ENCODE measurements at places on chromosomes 11 and 22. TPM values are rescaled to one million over a fixed set of nuclear protein-coding genes. Genes with fewer than 3 reads are reported as not detected.

SCGB1A1 gene
- 0.35 TPM for polyA plus RNA-seq

CALCA gene
- 2.2 TPM for polyA plus RNA-seq

TESMIN gene
- polyA plus RNA-seq, result 0.70 TPM

DEPDC7 gene
- 0.42 TPM for polyA plus RNA-seq

FJX1 gene
- polyA plus RNA-seq, result 3.2 TPM

BACE1-AS gene
- polyA plus RNA-seq, result 3.9 TPM

- peak; percentile 25 for DNase-seq
- H3K27me3 ChIP-seq, result no peaks in the 10 kb centered on the region
- no peaks in the 10 kb centered on the region for H3K4me1 ChIP-seq
- no peaks in the 10 kb centered on the region for H3K36me3 ChIP-seq
- no peak overlapping the region for H3K27ac ChIP-seq
- H3K4me3 ChIP-seq, result no peak overlapping the region
Observed at GRCh38 chr22:44423556-44424358, 74.3 kb downstream of the RTL6 start.

GRCh38 chr11:38582756-38583155 lies 1984.7 kb upstream of the RAG2 start:
- H3K4me3 ChIP-seq, result no peak overlapping the region
- H3K4me1 ChIP-seq, result no peaks in the 10 kb centered on the region
- no peaks in the 10 kb centered on the region for H3K36me3 ChIP-seq
- H3K27ac ChIP-seq, result no peak overlapping the region
- no peak for DNase-seq

DNA sequence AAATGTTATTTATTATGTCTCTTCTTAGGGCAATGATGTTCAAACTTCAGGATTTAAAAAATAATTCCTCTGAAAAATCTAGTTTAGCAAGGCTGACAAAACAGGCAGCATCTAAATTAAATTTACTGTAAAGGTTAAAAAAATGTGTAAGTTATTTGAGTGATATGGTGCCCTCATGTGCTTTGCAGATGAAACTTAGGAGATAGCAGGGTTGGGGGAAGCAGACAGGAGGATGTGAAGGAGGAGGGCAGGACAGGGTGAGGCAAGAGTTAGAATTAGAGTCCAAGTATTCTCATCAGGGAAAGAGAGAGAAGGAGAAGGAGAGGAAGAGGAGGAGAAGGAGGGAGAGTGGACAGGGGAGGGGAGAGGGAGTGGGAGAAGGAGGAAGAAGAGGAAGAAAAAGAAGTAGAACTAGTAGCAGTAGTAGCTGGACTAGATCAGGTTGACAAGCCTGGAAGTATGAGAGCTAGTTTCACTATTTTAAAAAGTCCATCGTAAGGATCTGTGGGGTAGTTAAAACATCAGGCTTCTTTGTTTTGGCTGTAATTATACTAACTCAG lies 141.2 kb upstream of the SESN3 start:
- H3K27me3 ChIP-seq, result no peaks in the 10 kb centered on the region
- H3K36me3 ChIP-seq, result no peaks in the 10 kb centered on the region
- H3K4me1 ChIP-seq, result no peaks in the 10 kb centered on the region
- DNase-seq, result no peak

DNA sequence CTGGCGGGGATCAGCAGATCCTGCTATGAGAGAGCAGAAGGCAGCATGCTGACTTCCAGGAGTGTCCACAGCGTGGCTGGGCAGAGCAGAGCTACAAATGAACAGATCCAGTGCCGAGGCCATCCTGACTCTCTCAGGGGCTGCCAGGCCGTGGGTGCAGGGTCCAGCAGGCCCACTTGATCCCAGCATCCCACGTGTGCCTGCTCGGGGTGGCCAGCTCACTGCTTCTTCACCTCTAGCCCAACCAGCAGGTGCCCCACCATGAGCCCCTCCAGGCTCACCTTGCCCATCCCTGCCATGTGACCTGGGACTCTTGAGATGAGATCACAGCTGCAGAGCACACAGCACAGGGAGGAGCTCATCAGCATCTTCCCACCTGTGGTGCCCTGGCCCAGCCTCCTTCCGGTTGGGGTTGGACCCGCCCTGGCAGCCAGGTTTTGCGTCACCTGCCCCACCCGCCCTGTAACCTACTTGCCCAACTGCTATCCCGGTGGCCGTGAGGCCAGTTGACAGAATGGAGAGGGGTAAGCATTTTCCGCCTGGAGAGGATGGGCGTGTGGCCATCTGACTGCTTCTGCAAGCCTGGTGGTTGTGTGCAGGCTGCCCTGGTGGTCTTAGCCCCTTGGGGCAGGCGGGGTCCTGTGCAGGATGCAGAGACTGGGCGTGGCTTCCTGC lies 11.0 kb downstream of the TANGO2 start:
- no peak overlapping the region for H3K4me3 ChIP-seq
- no peak for DNase-seq
- H3K27me3 ChIP-seq, result no peaks in the 10 kb centered on the region
- peak overlapping the region; percentile 80 for H3K27ac ChIP-seq

GRCh38 chr11:23021287-23021863 lies 161.1 kb upstream of the CCDC179 start:
- H3K4me1 ChIP-seq, result no peaks in the 10 kb centered on the region
- H3K27me3 ChIP-seq, result no peaks in the 10 kb centered on the region
- H3K27ac ChIP-seq, result no peak overlapping the region

- no peak overlapping the region for H3K4me3 ChIP-seq
- H3K27ac ChIP-seq, result no peak overlapping the region
- H3K4me1 ChIP-seq, result no peaks in the 10 kb centered on the region
- no peaks in the 10 kb centered on the region for H3K36me3 ChIP-seq
- no peak for DNase-seq
Observed at GRCh38 chr11:115643549-115644270, 139.5 kb upstream of the CADM1 start.

DNA sequence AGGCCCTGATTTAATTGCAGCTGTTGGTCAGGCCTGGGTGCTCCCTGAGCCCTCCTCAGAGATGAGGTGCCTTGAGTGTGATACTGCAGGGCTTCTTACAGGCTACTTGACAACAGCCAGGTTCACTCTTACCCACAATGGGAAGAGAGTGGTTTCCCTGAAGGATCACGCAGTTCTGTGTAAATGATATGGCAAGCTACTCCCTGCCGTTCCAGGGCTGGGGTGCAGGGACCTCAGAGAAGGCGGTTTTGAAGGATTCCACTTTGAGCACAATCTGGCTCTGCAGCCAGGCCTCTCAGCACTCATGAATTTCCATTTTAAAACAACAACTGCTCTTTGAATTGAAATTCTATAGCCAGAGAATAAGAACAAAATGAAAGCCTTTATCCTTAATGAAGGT lies 92.9 kb downstream of the SLC17A6 start:
- peaks cover 10% of the 10 kb centered on the region for H3K27me3 ChIP-seq
- no peak overlapping the region for H3K27ac ChIP-seq
- H3K4me1 ChIP-seq, result no peaks in the 10 kb centered on the region
- H3K4me3 ChIP-seq, result no peak overlapping the region

DNA sequence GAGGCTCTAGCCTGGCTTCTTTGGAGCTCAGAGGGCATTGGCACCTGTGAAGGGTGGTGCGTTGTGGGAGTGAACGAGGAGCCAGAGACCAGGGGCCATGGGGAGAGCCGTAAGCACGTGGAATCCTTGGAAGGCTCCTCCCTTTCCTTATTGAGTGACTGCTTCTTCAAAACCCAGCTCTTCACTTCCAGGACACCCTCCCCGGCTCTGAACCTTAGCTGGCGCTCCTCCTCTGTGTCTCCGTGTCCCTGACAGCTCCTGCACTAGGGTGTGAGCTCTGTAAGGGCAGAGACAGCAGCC lies 26.3 kb downstream of the POLR3H start:
- H3K36me3 ChIP-seq, result peaks cover 70% of the 10 kb centered on the region
- peaks cover 2% of the 10 kb centered on the region for H3K4me1 ChIP-seq
- peak overlapping the region; percentile 66 for H3K27ac ChIP-seq
- no peak for DNase-seq
- no peak overlapping the region for H3K4me3 ChIP-seq
- no peaks in the 10 kb centered on the region for H3K27me3 ChIP-seq

DNA sequence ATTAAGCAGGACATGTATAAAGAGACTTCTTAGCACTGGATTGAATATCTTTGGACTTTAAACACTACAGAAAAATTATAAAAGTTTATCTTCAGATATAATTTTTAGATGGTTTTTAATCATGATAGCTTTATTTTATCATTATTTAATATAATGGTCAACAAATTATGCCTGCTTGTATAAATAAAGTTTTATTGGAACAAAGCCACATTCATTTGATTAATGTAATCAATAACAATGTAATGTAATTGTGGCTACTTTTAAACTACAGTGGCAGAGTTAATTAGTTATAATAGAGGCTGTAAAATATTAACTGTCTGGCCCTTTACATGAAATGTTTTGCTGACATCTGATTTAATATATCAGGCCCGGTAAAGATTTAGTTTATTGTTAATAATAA lies 70.0 kb downstream of the STIM1 start:
- H3K27me3 ChIP-seq, result no peaks in the 10 kb centered on the region
- H3K36me3 ChIP-seq, result no peaks in the 10 kb centered on the region
- H3K4me3 ChIP-seq, result no peak overlapping the region
- peaks cover 62% of the 10 kb centered on the region for H3K4me1 ChIP-seq
- DNase-seq, result no peak

DNA sequence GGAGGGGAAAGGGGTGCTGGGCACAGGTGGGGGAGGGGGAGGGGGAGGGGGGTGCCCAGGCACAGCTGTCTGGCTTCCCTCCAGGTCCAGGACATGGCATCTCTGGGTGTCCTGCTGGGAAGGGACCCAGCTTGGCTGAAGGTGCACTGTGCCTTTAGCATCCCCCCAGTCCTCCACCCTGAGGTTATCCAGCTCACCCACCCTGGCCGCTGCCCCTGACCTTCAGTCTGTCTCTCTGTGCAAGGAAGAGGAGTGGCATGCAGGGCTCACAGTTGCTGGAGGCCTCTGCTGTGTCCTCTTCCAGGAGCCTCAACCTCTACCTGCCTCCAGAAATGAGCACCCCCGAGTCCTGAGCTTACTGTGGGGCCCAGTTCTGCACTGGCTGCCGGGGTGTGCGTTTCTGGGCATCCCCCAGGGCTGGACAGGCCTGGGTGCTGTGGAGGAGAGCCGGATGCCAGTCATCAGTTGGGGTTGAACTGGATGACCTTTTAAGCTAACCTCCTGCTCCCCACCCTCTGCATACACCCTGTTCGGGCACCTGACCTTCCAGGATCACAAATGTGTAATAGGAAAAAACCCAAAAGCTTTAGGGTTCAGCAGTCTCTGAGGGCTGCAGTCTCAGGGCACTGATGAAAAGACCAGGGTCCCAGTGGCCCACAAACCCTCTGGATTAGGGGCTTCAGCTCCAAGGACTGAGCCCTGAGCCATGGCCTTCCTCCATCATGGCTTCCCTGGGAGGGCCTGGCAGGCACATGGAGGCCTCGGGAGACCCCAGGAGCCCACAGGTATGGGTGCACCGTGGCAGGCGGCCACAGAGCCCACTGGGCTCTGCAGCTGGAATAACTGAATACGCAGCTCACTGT lies 9.6 kb upstream of the CTSD start:
- H3K27ac ChIP-seq, result peak overlapping the region; percentile 86
- H3K4me1 ChIP-seq, result no peaks in the 10 kb centered on the region
- H3K4me3 ChIP-seq, result peak overlapping the region; percentile 44
- H3K27me3 ChIP-seq, result no peaks in the 10 kb centered on the region
- peak; percentile 76 for DNase-seq

DNA sequence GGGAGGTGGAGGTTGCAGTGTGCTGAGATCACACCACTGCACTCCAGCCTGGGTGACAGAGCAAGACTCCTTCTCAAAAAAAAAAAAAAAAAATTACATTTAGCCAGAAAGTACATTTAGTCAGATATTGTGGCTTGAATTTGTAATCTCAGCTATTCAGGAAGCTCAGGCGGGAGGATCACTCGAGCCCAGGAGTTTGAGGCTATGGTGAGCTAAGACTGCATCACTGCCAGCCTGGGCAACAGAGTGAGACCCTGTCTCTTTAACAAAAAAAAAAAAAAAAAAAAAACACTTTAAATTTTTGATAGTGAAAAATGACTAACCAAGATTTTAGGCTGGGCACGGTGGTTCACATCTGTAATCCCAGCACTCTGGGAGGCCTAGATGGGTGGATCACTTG lies 27.3 kb downstream of the MRTFA start:
- H3K4me1 ChIP-seq, result peaks cover 38% of the 10 kb centered on the region
- no peaks in the 10 kb centered on the region for H3K27me3 ChIP-seq
- H3K27ac ChIP-seq, result no peak overlapping the region
- H3K4me3 ChIP-seq, result no peak overlapping the region

GRCh38 chr11:43770173-43770572 lies 89.6 kb downstream of the HSD17B12 start:
- DNase-seq, result no peak
- peaks cover 3% of the 10 kb centered on the region for H3K36me3 ChIP-seq
- no peak overlapping the region for H3K27ac ChIP-seq
- H3K27me3 ChIP-seq, result no peaks in the 10 kb centered on the region

- H3K4me1 ChIP-seq, result no peaks in the 10 kb centered on the region
- no peak for DNase-seq
- H3K4me3 ChIP-seq, result no peak overlapping the region
- no peaks in the 10 kb centered on the region for H3K36me3 ChIP-seq
- H3K27me3 ChIP-seq, result no peaks in the 10 kb centered on the region
- H3K27ac ChIP-seq, result no peak overlapping the region
Observed at GRCh38 chr11:1167256-1167655, 9.5 kb downstream of the MUC5AC start.

DNA sequence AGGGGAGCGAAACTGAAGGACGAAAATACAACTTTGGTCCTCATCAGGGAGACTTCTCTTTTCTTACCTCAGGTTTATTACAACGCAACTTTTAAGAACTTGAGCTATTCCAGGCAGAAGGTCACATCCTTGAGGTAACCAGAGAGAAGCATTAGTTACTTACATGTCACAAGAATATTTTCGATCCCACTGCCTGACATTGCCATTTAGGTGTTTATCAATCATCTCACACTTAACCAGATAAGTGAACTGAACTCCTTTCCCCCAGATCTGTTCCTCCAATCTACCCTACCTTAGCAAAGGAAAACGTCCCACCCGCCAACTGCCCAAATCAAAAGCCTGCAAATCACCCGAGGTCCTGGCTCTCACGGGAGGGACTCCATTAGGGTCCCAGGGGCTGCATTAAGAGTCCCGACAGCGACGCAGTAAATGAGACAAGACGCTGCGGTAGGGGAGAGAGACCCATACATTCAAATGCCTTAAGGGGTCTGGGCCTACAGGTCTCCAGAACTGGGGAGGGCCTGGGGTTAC lies 734 bp downstream of the ZNF280B start:
- no peaks in the 10 kb centered on the region for H3K27me3 ChIP-seq
- no peak overlapping the region for H3K27ac ChIP-seq
- no peak for DNase-seq
- H3K36me3 ChIP-seq, result no peaks in the 10 kb centered on the region

GRCh38 chr22:35703861-35704584 lies 13.6 kb upstream of the APOL5 start:
- H3K4me3 ChIP-seq, result no peak overlapping the region
- no peak overlapping the region for H3K27ac ChIP-seq
- no peaks in the 10 kb centered on the region for H3K36me3 ChIP-seq

Data from spleen (tissue), 13 donors.